A549 treated with RU486 at 1 μM for 4 hours (cell line): ENCODE measurements at places on chromosomes 2 and 18. TPM values are rescaled to one million over a fixed set of nuclear protein-coding genes. Genes with fewer than 3 reads are reported as not detected.

Gene SLC4A3
- 1.7 to 3.4 TPM (median 2.3 TPM) in 5 replicates for total RNA-seq

Gene IL1RL1
- 0.90 to 1.2 TPM (median 1.0 TPM) in 5 replicates for total RNA-seq

Gene SP140L
- 3.4 to 4.8 TPM (median 3.5 TPM) in 5 replicates for total RNA-seq

Gene MBOAT2
- 16.6 to 31.7 TPM (median 30.7 TPM) in 5 replicates for total RNA-seq

Gene GAREM2
- total RNA-seq = 5.6 to 9.7 TPM (median 7.0 TPM) in 5 replicates

Gene ACTG2
- 0.17 to 0.43 TPM (median 0.29 TPM) in 4 of 5 replicates, not detected in the other for total RNA-seq

Gene WDCP
- 11.4 to 13.3 TPM (median 12.1 TPM) in 5 replicates for total RNA-seq

Gene GCG
- total RNA-seq = not detected in 5 replicates

Gene CCDC74A
- 11.8 to 18.8 TPM (median 16.0 TPM) in 5 replicates for total RNA-seq

Gene ANTXR1
- total RNA-seq = 105 to 165 TPM (median 147 TPM) in 5 replicates

Gene NEU2
- total RNA-seq = not detected in 5 replicates

Gene CHCHD5
- 54.4 to 74.6 TPM (median 63.8 TPM) in 5 replicates for total RNA-seq

Gene HRH4
- 0.02 TPM in 1 of 5 replicates, not detected in the others for total RNA-seq

Gene GRHL1
- 0.73 to 2.7 TPM (median 1.2 TPM) in 5 replicates for total RNA-seq

Gene ABCG5
- not detected in 5 replicates for total RNA-seq

Gene GLI2
- 18.4 to 27.2 TPM (median 19.6 TPM) in 5 replicates for total RNA-seq

Gene HOXD12
- total RNA-seq = not detected in 5 replicates

Gene CCDC74B
- 5.4 to 7.8 TPM (median 6.5 TPM) in 5 replicates for total RNA-seq

Gene GPBAR1
- total RNA-seq = 0.09 to 0.21 TPM (median 0.13 TPM) in 4 of 5 replicates, not detected in the other

Gene REG1B
- not detected in 5 replicates for total RNA-seq

Gene PROM2
- 0.13 TPM in 1 of 5 replicates, not detected in the others for total RNA-seq

Gene RMDN2
- total RNA-seq = 2.4 to 6.3 TPM (median 5.0 TPM) in 5 replicates
